Stimulated activated CD4-positive, alpha-beta T cell treated with anti-CD3 and anti-CD28 coated beads, Interleukin-12 subunit alpha, Interleukin-12 subunit beta, amount 100 ng/mL, for 4 hours (primary cell): ENCODE measurements at places on chromosomes 3 and 15.

DNA sequence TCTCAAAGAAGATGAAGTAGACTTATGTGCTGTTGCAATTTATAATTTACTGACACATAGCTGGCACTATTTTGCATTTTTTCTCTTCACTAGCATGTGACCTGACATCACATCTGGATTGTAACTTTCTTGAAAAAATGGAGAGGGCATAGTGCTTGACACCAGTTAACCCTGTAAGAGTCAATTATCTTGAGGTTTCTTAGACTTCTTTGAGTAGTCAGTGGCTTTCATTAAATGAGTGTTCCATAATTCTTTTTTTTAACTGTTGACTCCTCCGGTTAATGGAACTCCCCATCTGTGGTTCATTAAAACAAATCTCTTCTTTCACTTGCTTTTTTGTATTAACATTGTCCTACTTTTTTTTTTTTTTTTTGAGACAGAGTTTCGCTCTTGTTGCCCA is 16.9 kb upstream of the PRKCI start:
- no peak for DNase-seq

GRCh38 chr3:923161-923910 is 169.5 kb upstream of the CNTN6 start:
- DNase-seq: no peak

GRCh38 chr15:60563539-60564404 is 84.8 kb upstream of the ICE2 start:
- DNase-seq: no peak

DNA sequence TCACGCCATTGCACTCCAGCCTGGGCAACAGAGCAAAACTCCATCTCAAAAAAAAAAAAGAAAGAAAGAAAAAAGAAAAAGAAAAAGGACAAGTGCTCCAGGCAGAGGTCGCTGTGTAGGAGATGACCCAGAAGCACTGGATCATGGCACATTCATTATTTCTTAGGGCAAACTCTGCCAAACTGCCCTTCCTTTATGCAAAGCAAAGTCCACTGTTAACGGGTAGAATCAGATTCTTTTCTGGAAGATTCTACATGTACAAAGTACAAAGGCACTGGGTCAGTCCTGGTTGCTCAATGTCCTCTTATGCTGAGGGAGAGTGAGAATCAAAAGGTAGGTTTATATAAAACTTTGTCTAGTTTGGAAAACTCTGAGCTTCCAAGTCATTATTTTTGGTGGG is 144.9 kb downstream of the FEZF2 start:
- DNase-seq: no peak

GRCh38 chr3:53719796-53720195 is 126.4 kb downstream of the CHDH start:
- no peak for DNase-seq

GRCh38 chr3:138148503-138148902 is 16.3 kb upstream of the A4GNT start:
- no peak for DNase-seq

GRCh38 chr3:12632523-12632922 is 31.4 kb downstream of the RAF1 start:
- no peak for DNase-seq

DNA sequence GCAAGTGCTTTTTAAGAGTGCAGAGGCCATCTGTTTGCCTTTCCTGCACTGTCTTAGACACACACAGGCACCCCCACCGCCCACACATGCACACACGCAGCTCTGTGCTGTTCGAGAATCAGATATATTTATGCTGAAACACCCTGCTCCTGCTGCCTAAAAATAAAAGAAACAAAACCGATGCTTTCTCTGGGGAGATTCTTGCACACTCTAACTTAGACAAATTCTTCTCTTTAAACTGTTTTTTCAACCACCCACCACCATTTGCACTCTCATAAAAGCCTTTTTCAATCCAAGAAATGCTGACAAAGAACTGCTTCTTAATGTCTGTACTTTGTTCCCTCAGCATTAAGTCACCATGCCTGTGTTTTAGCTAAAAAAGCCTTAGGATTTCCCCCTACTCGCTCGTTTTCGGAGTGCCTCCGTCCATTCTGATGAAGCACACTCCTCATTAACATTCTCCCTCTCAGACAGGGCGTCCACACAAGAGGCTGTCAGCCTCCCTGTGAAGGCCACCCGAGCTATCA is 26.2 kb downstream of the SLC12A8 start:
- DNase-seq: peak; percentile 7

GRCh38 chr3:145719114-145719513 is 441.9 kb downstream of the PLOD2 start:
- DNase-seq: no peak
